ENCODE measurements at places on chromosomes 2 and 18. TPM values are rescaled to one million over a fixed set of nuclear protein-coding genes. Genes with fewer than 3 reads are reported as not detected.
A peak's percentile ranks its signal among the peaks of the same experiment; 100 is the strongest.

GRCh38 chr2:55334728-55335127 lies 65.7 kb upstream of the MTIF2 start:
- DNase-seq: no peak

DNA sequence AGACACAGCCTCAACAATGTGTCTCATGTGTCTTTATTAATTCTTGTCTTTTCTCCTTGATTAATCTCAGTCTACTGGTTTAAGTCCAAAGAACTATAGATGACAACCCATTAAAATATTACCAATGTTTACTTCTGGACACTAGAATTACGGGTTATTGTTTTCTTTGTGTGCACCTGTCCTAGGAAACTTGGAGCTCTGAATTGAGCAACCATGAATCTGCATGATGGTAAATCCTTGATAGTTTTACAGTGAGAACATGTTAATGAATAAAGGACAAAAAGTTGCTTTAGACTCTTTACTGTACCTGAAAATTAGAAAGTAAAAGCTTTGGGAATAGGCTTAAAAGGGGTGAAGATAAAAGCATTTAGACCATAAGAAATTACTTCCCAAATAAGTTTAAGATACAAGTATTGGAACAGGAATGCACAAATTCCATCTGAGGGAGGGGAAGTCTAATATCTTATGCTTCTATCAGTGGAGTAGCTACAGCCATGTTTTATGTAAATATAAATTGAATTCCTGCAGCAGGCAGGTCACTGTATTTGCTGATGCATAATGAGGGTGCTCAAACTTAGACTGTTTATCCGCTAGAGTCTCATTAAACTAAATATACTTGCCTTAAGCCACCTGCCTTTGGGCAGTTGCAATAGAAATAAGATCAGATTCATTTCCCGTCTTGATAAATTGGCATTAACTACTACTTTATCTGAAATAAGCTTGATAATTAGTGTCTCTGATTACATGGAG lies 603.7 kb upstream of the GCFC2 start:
- DNase-seq: no peak

The FOXI3 gene
- polyA plus RNA-seq: 0.14 TPM

GRCh38 chr18:31070206-31070605 lies 27.7 kb upstream of the DSC3 start:
- DNase-seq: no peak

- DNase-seq: no peak
Observed at GRCh38 chr2:178865999-178866398, 58.8 kb upstream of the TTN start.

The ALPP gene
- not detected for polyA plus RNA-seq

The CDH19 gene
- 0.74 TPM for polyA plus RNA-seq

DNA sequence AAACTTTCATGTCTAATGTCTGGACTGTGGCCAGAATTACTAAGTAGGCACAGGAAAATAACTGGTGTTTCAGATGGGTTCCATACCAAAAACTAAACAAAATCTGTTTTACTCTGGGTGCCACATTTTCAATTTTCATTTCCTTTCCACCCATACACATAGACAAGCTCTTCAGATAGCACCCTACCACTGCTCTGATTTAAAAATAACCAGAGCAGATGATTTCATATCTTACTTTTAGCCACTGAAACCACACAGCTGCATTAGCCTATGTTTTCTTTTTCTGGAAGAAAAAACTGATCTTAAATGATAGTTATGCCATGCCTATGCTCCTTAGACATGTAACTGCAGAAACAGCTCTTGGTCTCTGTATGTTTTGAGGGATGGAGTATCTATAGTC lies 647.6 kb downstream of the CPS1 start:
- DNase-seq: no peak

GRCh38 chr2:198100346-198100745 lies 296.0 kb downstream of the PLCL1 start:
- no peak for DNase-seq

GRCh38 chr2:145194673-145195072 lies 674.8 kb upstream of the ZEB2 start:
- DNase-seq: no peak

DNA sequence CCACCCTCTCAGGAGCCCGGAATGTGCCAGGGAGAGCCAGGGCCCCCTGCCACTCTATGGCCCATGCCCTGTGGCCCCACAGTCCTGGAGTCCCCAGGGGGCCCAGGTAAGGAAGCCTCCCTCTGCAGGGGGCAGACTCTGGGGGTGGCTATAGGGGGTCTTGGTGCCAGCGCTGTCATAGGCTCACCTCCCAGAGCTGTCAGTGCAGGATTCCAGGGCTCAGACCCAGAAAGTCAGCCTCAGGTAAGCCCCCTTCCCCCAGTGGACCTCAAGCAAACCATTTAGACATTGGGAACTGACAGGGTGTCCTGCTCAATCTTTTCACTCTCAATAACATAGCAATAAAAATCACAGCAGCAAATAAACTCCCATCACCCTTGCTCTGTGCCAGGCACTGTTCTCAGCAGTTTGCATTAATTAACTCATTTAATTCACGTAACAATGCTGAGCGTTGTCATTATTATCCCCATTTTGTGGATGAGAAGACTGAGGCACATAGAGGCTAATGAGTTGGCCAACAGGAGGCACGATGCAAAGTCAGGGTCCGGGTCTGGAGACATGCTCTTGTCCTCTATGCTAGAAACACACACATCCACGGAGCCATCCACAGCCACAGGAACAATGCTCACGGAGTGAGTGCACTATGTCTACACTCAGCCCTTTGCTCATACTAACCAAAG lies 79.6 kb downstream of the TNS1 start:
- DNase-seq: no peak

The CACNB4 gene
- polyA plus RNA-seq: 10.9 TPM

The COBLL1 gene
- polyA plus RNA-seq: 156 TPM

GRCh38 chr2:70068119-70068518 lies 19.2 kb upstream of the PCBP1 start:
- no peak for DNase-seq

GRCh38 chr18:25001803-25002202 lies 350.2 kb downstream of the ZNF521 start:
- DNase-seq: no peak

DNA sequence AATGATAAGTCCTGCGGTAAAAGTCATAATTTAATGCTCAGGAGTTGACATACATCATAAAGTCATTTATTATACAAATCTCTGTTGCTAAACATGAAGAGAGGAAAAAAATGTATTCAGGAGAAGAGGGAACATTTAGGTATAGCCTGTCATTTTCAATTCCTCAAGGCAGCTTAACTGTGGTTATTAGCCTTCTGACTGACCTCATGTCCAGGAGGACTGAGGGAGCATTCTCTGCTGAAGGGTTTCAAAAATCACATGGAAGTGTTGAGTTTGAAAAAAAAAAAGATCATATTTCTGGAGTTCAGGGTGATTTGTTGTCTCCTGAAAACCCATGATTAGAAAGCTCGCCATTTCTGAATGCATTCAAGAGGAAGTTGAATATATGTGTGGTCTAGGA lies 1371.1 kb upstream of the LRRTM1 start:
- DNase-seq: no peak

DNA sequence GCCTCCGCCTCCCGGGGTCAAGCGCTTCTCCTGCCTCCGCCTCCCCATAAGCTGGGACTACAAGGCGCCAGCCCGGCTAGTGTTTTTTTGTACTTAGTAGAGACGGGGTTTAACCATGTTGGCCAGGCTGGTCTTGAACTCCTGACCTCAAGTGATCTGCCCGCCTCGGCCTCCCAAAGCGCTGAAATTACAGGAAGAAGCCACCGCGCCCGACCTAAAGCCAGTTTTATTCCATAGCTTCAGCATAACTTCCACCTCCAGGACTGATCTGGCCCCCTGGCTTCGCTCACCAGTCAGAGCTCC lies 783 bp upstream of the TXNL4A start:
- no peak for DNase-seq

The MEP1B gene
- 0.14 TPM for polyA plus RNA-seq

GRCh38 chr2:207394812-207395534 lies 134.8 kb upstream of the CREB1 start:
- DNase-seq: no peak

GRCh38 chr2:156505696-156506095 lies 69.5 kb downstream of the GPD2 start:
- no peak for DNase-seq

DNA sequence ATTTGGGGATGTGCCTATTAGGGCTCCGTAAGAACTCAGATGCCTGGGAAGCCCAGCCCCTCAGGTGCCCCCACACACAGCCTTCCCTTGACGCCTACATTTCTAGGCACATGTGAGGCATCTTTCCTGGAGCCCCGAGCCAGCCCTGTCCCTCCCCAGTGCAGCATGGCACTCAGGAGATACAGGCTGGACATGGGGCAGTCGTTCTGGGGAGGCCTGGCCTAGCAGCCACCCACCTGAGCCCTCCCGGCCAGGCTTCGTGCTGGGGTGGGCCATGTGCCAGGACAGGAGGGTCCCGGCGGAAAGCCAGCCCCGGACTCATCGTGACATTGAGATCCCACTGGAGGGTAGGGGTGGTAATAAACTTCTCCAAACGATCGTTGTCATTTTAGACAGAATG lies 15.2 kb downstream of the BOK start:
- no peak for DNase-seq

The VAMP8 gene
- 104 TPM for polyA plus RNA-seq

DNA sequence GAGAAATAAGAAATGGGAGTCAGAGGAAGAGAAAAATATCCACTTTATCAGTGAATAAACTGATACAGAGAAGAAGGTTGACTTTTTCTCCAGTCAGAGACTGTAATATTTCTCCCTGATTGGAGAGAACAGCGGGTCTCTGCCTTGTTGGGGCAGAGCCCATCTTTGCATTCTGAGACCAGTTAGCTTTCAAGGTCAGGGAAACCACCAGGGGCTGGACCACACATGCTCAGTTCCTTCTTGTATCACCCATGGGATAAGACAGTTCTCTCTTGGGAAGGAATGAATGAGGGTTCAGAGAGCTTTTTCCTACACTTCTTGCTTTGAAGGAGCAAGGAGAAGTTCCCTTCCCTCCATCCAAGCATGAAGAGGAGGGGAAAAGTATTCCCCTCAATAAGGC lies 12.2 kb downstream of the GPATCH11 start:
- no peak for DNase-seq

DNA sequence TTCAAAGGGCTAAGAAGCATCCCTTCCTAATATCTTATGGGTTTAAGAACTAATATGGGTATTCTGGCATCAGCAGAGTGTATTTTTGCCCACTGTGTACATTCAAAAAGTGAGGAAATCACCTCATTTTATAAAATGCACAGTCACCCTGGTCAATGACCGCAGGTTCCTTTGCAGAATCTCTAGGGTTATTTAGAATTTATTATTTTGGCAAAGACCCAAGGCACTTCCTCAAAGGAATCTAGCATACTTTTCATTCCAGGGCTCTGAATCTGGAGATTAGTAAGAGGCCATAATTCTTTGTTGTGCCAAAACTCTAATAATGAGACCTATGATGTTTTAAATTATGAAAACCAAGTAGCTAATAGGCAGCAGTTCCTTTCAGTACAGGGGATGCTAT lies 27.2 kb upstream of the CDH2 start:
- no peak for DNase-seq

- DNase-seq: no peak
Observed at GRCh38 chr2:123935405-123935804, 89.7 kb upstream of the CNTNAP5 start.

The MOB4 gene
- polyA plus RNA-seq: 61.3 TPM

- peak; percentile 86 for DNase-seq
Observed at GRCh38 chr18:67516539-67517443, at the start of gene DSEL. Gene DSEL, minus strand, starts transcription at chr18:67516720. Its CDS starts 2,112 bp downstream, at chr18:67514608.

DNA sequence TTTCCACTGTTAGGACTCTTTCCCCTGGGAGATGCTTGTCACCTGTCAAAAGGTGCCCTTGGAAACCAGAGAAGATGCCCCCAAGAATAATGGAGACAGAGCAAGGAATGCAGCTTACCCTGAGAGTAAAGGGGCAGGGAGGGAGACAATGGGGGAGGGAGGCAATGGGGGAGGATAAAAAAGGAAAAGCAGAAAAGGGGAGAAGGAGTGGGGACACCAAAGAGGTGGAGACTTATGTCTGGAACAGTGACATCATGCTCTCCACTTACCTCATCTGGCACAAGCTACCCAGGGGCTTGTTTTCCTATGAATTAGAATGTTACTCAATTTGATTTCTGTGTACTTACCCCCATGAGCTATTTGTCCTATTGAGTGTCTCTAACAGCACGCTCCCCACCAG lies 67.9 kb downstream of the MRO start:
- no peak for DNase-seq

The ERFE gene
- 6.0 TPM for polyA plus RNA-seq

The DSG4 gene
- 0.09 TPM for polyA plus RNA-seq

The ANTXR1 gene
- 93.7 TPM for polyA plus RNA-seq

DNA sequence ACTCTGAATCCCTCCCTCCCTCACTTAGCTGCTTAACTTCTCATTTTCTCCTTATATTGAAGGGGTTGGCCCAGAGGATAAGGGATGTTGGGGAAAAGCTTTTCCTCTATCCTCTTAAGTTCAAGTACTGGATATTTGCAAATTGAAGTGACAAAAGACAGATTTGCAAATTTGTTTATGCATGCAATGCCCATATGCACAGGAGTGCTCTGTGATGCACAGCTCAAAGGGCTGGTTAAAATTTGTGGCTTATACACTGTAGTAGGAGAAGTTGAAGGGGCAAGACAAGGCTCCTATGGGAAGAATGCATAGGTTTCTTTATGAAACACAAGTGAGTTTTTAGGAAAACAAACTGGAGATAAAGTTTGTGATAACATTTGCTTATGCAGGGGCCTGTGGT lies 8.4 kb upstream of the MSH6 start:
- no peak for DNase-seq

DNA sequence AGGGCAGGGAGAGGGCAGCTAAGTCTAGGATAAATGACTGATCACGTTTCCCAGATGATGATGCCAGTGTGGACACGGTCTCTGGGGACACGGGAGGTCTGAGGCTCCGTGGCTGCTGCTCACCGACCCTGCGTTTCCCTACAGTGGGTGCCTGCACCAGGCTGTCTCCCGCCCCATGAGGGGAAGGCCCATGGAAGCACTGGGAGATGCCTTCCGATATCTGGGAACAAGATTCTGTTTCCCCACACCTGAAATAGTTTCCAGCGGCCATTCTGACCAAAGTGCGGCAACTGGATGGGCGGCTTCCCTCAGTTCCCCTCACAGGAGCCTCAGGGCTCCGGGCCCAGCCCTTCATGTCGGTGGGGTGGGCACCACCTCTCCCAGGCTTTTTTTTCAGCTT lies 83.1 kb downstream of the EDAR start:
- no peak for DNase-seq

- peak; percentile 77 for DNase-seq
Observed at GRCh38 chr2:217650716-217651360, 352.0 kb downstream of the TNS1 start.

The ALK gene
- polyA plus RNA-seq: 0.26 TPM

Data from right renal pelvis (tissue), 4 donors.